Activated T-cell treated with anti-CD3 and anti-CD28 coated beads, Interleukin-2, amount 50 U/mL, for 72 hours (primary cell): ENCODE measurements at places on chromosomes 3 and 15.
A peak's percentile ranks its signal among the peaks of the same experiment; 100 is the strongest.

- DNase-seq: no peak
Observed at GRCh38 chr15:26087881-26088280, 224.8 kb upstream of the ATP10A start.

DNA sequence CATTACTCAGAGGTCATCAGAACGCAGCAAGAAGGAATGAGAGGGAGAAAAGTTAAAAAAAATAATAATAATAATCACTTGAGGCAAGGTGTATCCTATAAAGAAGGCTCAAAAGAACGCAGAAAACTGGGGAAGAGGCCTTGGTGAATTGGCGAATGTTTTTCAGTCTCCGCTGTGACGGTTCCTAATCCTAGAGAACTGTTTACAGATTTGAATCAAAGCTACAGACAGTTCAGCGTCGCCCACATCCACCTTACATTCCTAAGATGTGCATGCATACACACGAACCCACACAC, 634 bp downstream of the ZMAT3 start:
- DNase-seq: no peak

- no peak for DNase-seq
Observed at GRCh38 chr3:95460274-95460673, 1354.1 kb upstream of the EPHA6 start.

- no peak for DNase-seq
Observed at GRCh38 chr15:90340345-90340744, 11.7 kb upstream of the ZNF774 start.

DNA sequence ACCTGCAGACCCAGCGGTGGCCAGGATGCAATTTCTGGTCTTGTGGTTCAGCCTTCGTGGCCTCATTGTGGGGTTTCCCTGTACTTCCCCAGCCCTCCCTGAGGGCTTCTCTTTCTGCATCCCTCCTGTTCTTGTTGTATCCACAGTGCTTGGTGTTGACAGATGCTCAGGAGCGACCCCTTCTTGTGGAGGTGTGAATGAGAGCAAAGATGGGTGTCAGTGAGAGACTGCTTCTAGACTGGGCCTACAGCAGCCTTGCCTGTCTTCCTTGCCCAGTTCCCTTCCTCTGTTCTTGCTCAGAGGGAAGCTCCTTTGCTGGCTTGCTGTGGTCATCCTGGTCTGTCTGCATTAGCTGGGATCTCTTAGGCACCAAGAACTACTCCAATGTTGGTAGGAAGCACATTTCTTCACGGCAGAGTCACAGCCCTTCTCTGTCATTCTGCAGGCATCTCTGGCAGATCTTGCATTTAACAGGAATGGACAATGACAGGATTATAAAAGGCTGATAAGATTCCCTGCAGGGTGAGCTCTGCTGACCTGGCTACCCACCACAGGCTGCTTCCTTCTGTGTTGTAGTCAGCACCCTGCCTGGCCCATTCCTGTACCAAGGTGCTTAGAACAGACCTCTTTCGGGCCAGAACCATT, 317.8 kb upstream of the C2CD4B start:
- peak; percentile 21 for DNase-seq

GRCh38 chr15:27328608-27329007, 357.6 kb downstream of the GABRG3 start:
- DNase-seq: no peak

- no peak for DNase-seq
Observed at GRCh38 chr15:38201714-38202113, 50.9 kb upstream of the SPRED1 start.

DNA sequence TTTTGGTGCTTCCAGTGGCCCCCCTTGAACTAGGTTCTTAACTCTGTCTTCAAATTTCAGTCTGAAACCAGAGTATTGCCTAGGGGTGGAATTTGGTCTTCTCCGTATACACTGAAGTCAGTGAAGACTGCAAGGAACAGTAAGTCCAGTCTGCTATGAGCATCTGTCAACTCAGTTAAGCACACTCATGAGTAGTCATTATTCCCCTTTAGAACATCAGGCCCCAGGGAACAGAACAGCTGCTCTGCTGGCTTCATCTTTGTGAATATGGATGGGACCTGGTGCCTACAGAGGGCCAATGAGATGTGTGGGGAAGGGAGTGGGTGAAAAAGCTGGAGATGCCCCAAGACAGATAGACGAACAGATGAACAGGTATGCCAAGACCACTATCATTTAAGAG, 85.2 kb upstream of the PRR23C start:
- DNase-seq: no peak

GRCh38 chr3:129739634-129740033, 133.2 kb upstream of the PLXND1 start:
- DNase-seq: no peak

GRCh38 chr3:17634964-17635363, 107.5 kb downstream of the TBC1D5 start:
- DNase-seq: no peak

DNA sequence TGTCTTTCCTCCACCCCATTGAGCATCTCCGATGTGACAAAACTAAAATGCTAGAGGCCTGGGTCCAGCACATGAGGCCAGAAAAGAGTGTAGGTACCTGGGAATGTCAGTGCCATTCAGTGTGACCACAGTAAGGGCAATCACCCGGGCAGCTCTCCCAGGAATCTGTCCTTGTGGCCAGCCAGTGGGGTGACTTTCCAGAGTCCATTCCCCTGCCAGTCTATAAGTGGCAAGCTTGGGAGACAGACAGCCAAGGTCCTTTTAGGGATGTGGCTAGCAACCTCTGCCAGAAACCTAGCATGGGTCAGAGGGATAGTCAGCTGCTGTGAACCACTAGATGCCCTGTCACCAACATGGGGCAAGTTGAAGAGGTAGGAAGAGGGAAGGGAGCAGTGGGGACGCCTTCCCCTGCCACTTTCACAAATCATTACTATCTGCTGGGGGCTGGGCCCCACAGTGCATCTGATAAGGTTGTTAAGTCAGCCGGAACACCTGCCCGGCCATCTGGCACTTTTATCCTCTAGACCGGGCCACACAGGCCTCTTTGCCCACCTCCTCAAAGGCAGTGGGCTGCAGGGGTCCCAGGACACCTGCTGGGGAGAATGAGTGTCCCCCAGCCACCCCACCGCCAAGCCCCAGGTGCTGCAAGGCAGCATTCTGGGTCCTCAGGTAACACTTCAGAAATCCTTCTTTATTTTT, 24.8 kb upstream of the DET1 start:
- DNase-seq: no peak

DNA sequence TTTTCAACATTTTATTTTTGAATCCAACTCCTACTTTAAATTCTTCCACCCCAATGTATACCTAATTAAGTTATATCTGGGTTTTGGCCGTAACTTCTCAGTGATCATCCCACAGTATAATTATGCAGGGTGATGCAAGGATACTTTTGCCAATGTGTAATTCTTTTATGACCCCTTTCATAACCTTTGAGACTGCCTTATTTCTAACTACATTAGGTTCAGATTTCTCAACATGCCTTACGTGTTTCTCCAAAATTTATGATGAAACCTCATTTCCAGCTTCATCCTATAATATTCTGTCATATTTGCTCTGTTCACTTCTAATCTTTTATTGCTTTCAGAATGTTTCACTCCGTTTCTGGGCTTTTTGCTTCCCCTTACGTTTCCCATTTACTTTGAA, 1229.6 kb upstream of the ALCAM start:
- DNase-seq: no peak

- peak; percentile 58 for DNase-seq
Observed at GRCh38 chr3:152183473-152183872, 85.3 kb upstream of the MBNL1 start.

- no peak for DNase-seq
Observed at GRCh38 chr3:107752202-107752990, 229.6 kb downstream of the BBX start.

DNA sequence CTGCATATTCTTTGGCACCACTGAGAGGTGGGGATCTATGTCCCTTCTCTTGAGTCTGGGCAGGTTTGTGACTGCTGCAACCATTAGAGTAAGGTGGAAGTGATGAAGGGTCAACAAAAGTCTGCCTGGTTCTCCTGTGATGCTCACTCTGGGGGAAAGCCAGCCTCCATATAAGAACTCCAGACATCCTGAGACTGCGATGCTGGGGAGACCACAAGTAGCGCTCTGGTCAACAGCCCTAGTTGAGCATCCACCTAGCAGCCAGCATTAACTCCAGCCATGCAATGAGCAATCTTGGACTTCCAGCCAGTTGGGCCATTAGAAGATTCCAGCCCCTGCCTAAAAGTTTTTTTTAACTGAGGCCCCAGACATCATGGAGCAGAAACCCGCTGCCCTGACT, 62.8 kb downstream of the SCN11A start:
- no peak for DNase-seq

- DNase-seq: no peak
Observed at GRCh38 chr3:13332740-13333139, 87.4 kb downstream of the NUP210 start.

DNA sequence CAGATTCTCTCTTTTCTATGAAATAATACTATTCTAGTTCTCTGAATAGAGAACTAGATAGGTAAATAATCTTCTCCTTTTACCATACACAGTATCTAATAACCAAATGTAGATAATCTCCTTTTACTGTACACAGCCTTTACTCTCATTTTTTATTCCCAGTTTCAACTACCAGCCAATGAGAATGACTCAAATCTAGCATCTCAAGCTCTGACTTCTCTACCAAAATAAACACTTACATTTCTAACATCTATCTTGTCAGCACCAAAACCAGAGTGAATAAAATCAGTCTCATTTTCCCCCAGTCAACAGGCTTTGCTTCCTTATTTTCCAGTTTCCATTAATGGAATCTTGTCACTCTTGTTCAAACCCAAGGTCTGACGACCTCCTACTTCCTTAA, 36.9 kb downstream of the LRRFIP2 start:
- no peak for DNase-seq

DNA sequence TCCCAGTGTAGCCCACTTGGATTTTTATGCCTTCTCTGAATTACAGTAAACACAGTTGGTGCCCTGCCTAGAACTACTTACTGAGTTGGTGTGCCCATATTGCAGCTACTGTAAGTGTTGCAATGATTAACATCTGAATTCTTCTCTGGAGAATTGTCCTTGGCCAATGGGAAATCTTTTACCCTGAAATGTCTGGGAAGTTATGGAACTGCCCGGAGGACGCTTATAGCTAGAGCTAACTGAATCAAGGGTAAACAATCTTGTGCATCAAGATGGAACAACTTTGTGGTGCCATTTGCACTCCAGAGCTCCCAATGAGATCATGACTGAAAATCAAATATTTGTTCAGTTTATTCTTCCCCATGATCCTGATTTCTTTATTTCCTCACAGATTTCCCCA, 246.7 kb upstream of the CBLB start:
- DNase-seq: no peak

DNA sequence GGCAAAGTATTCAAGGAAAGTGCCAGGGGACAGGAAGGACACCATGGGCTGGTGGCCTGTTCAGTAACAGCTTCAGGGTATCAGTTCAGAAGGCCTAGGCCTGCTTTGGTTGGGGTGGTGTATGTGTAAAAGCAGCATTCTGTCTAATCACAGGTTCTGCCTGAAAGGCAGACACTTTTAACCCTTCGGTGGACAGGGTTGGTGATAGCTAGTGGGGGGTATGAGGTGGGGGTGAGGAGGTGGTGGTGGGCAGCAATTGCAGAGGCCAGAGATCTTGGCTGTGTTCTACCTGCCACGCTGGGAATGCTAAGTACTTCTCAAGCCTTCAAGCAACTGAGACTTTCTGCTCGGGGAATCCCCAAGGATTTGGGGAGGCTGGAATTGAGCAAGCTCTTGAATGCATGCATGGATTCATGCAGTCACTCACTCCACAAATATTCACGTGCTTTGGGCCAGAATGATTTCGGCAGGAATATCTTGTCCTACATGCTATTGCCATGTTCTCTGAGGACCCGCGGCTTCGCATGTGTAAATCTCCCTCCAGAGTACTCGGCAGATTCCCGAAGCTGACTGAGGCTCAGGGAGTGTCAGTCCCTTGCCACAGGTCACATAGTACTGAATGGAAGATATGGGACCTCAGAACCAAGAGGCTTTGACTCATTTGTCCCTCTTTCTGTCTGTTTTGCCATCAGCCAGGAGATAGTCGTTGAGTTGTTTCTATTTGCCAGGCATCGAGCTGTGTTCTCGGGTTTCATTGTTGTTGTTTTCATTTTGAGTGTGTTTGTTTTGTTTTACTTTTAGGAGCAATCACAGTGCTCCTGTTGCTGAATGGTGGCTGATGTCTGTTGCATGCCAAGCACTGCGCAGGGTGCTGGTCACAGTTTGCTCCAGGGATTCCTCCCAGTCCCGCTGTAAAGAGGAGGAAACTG, 65.5 kb downstream of the SMAD3 start:
- DNase-seq: no peak

GRCh38 chr15:70902107-70902506, 9.5 kb downstream of the LRRC49 start:
- no peak for DNase-seq

DNA sequence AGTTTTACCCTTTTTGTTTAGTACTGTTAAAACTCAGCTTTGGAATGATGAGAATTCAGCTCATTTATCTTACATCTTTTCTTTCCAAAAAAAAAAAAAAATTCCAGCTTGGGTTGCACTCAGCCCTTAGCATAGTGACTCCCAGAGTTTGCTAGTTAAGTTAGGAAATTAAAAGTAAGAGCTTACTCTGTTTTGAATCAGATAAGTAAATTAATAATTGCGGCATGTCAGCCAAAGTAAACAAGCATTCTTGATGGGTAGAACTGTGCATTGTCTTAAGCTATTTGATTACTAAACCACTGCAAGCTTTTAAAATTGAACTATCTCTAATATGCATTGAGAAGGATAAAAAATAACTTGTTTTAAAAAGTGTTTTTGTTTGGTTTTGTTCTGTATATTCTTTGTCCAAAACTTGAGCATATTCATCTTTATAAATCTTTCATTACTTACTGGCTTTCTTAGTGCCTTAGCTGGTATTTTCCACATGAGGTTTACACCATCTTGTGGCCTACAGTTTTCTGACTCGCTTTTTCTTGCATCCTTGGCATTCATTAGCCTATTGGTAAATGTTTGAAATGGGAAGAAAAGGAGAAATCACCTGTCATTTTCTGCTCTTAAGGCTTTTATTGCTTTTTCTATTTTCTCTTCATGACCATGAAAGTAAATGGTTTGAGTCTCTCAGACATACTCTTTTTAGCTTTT, 107.6 kb downstream of the FILIP1L start:
- no peak for DNase-seq

GRCh38 chr3:144775551-144775950, 803.9 kb downstream of the DIPK2A start:
- no peak for DNase-seq

- DNase-seq: no peak
Observed at GRCh38 chr3:167051421-167051820, 328.7 kb downstream of the ZBBX start.

DNA sequence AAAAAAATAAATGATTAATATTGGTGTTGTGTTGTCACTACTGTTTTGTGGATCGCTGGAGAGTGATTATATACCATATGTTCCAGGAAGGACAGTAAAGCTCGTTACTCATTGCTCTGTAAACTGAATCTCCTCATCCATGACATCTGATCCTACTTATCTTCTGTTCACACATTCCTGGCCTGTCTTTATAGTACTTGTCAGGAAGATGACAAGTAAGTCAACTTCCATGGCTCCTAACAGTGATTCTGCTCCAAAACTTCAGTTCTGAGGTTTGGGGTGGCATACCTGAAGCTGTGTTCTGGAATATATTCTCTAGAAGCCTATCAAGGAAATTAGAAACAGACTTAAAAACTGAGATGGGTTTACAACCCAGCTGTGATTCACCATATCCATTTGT, 288.9 kb downstream of the ZBBX start:
- no peak for DNase-seq
